ENCODE measurements at places on chromosomes 5 and 9. TPM values are rescaled to one million over a fixed set of nuclear protein-coding genes. Genes with fewer than 3 reads are reported as not detected.

Gene SAXO1
- total RNA-seq: 0.08 TPM

Gene SCGB3A1
- total RNA-seq: not detected

Gene GRXCR2
- not detected for total RNA-seq

Gene LCN9
- not detected for total RNA-seq

Gene IL9
- total RNA-seq: not detected

Gene SLC1A1
- 14.2 TPM for total RNA-seq

Gene GFPT2
- total RNA-seq: 57.2 TPM

Gene TIGD6
- total RNA-seq: 8.3 TPM

Gene PHYHD1
- total RNA-seq: 6.1 TPM

Gene CDH9
- total RNA-seq: not detected
